Hepatocyte (in vitro differentiated cells): ENCODE measurements at places on chromosomes 4 and X. TPM values are rescaled to one million over a fixed set of nuclear protein-coding genes. Genes with fewer than 3 reads are reported as not detected.
A peak's percentile ranks its signal among the peaks of the same experiment; 100 is the strongest.

CENPC gene
- 19.7 and 20.8 TPM in 2 replicates for total RNA-seq

XAGE1B gene
- not detected in 2 replicates for total RNA-seq

ARL9 gene
- 1.4 TPM in 1 of 2 replicates, not detected in the other for total RNA-seq

DNA sequence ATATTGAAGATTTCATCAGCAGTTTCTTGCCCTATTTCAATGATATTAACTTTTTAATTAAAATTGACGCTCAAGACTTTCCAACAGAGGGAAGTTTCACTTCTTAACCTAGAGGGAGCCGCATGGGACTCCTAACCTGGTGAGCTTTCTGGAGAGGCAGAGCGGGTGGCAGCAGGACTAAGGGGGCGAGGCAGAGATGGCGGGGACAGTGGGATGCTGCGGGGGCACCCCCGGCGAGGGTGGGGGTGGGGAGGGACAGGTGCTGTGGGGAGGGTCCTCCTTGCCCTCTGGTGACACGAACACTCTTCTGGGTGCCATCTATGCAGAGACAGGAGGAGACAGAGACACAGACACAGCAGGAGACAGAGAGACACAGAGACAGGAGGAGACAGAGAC is 104.4 kb downstream of the ADRA2C start:
- no peaks in the 10 kb centered on the region for H3K36me3 ChIP-seq
- no peaks in the 10 kb centered on the region for H3K4me1 ChIP-seq
- H3K27me3 ChIP-seq: peaks cover 40% of the 10 kb centered on the region
- DNase-seq: no peak
- no peak overlapping the region for H3K4me3 ChIP-seq
- no peak overlapping the region for H3K27ac ChIP-seq

- no peak overlapping the region for H3K4me3 ChIP-seq
- no peaks in the 10 kb centered on the region for H3K27me3 ChIP-seq
- H3K4me1 ChIP-seq: peaks cover 6% of the 10 kb centered on the region
- H3K27ac ChIP-seq: no peak overlapping the region
- DNase-seq: no peak
- H3K36me3 ChIP-seq: no peaks in the 10 kb centered on the region
These were observed 35.8 kb downstream of the CASP3 start for GRCh38 chr4:184613405-184613804.

CXCL8 gene
- 32.5 and 43.9 TPM in 2 replicates for total RNA-seq

- no peaks in the 10 kb centered on the region for H3K36me3 ChIP-seq
- no peak for DNase-seq
- no peak overlapping the region for H3K27ac ChIP-seq
- no peaks in the 10 kb centered on the region for H3K4me1 ChIP-seq
- no peaks in the 10 kb centered on the region for H3K27me3 ChIP-seq
These were observed 109.9 kb downstream of the TLL1 start for GRCh38 chr4:165982934-165983333.

GABRB1 gene
- 2.8 and 4.9 TPM in 2 replicates for total RNA-seq

- H3K36me3 ChIP-seq: no peaks in the 10 kb centered on the region
- no peaks in the 10 kb centered on the region for H3K4me1 ChIP-seq
- no peak for DNase-seq
- H3K4me3 ChIP-seq: no peak overlapping the region
These were observed 69.4 kb downstream of the ARX start for GRCh38 chrX:24946369-24946768.

- no peaks in the 10 kb centered on the region for H3K4me1 ChIP-seq
- H3K36me3 ChIP-seq: no peaks in the 10 kb centered on the region
- no peaks in the 10 kb centered on the region for H3K27me3 ChIP-seq
- DNase-seq: no peak
- no peak overlapping the region for H3K4me3 ChIP-seq
- no peak overlapping the region for H3K27ac ChIP-seq
These were observed 30.6 kb upstream of the KIAA1210 start for GRCh38 chrX:119158226-119158625.

- H3K27me3 ChIP-seq: no peaks in the 10 kb centered on the region
- DNase-seq: no peak
- H3K36me3 ChIP-seq: no peaks in the 10 kb centered on the region
These were observed 1.5 kb upstream of the NEIL3 start for GRCh38 chr4:177308125-177308524.

IGBP1 gene
- 61.6 and 72.0 TPM in 2 replicates for total RNA-seq

NLRP2B gene
- not detected in 2 replicates for total RNA-seq

GRCh38 chrX:134024686-134025377 is 39.4 kb upstream of the GPC3 start:
- H3K27ac ChIP-seq: peak overlapping the region; percentile 54
- DNase-seq: no peak
- H3K27me3 ChIP-seq: no peaks in the 10 kb centered on the region
- no peak overlapping the region for H3K4me3 ChIP-seq

DNA sequence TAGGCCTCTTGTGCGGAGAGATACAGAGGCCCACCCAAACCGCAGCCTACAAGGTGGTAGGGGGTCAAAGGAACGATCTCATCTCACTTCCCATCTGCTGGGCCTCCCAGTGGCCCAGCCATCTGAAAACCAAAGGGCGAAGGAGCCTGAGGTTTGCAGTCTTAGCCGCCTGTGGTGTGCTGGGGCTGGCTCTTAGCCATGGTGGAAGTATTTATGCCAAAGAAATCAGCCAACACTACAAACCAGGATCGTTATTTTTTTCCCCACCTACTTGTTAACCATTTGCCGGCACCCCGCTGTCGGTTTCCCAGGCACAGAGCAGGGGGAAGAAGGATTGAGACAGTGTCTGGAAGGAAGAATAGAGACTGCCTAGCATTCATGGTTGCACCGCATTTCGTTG is 30.9 kb upstream of the CDKL5 start:
- no peaks in the 10 kb centered on the region for H3K4me1 ChIP-seq
- no peak overlapping the region for H3K27ac ChIP-seq
- no peak overlapping the region for H3K4me3 ChIP-seq
- H3K36me3 ChIP-seq: no peaks in the 10 kb centered on the region

DNA sequence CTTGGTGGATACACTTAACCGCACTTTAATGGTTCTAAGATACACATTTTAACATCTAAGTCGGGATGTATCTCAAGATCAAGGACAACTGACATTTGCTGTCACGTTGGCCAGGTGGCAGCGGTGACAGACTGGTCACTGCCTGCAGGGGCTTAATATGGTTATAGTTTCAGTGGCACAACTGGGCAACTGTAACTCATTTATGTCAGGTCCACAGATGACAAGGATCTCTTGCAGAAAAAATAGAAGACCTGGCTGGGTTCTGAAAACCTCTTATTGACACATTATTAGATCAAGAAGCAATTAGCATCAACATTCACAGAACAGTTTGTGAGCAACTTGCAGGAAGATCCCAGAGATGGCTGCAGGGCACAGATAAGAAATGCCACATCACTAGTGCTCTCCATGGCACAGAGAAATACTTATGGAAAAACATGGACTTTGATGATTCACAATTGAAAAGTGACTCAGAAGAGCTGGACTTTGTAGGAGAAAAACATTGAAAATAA is 99.6 kb upstream of the SORBS2 start:
- no peak overlapping the region for H3K4me3 ChIP-seq
- DNase-seq: no peak
- H3K27me3 ChIP-seq: no peaks in the 10 kb centered on the region

DNA sequence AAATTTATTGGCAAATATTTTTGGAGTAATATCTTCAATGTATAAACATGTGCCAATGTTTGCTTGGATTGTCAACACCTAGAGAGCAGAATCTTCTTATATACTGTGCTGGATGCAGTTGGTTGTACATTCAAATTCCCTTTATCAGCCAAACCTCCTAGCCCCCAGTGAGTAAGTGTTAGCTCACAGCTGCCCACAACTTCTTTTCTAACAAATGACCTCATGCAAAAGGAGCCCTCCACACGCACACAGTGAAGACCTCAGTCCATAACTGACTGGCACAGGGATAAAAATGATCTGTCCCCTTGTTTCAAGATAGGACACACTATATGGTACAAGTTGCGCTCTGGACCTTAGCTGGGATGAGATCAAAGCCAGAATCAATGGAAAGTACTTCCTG is 458.0 kb upstream of the NWD2 start:
- no peaks in the 10 kb centered on the region for H3K27me3 ChIP-seq
- DNase-seq: no peak
- H3K4me3 ChIP-seq: no peak overlapping the region
- no peak overlapping the region for H3K27ac ChIP-seq
- no peaks in the 10 kb centered on the region for H3K4me1 ChIP-seq

GRCh38 chrX:40108959-40109287 is 11.2 kb upstream of the BCOR start:
- peaks cover 44% of the 10 kb centered on the region for H3K4me1 ChIP-seq
- H3K4me3 ChIP-seq: peak overlapping the region; percentile 73
- H3K27ac ChIP-seq: peak overlapping the region; percentile 93
- no peaks in the 10 kb centered on the region for H3K36me3 ChIP-seq

DNA sequence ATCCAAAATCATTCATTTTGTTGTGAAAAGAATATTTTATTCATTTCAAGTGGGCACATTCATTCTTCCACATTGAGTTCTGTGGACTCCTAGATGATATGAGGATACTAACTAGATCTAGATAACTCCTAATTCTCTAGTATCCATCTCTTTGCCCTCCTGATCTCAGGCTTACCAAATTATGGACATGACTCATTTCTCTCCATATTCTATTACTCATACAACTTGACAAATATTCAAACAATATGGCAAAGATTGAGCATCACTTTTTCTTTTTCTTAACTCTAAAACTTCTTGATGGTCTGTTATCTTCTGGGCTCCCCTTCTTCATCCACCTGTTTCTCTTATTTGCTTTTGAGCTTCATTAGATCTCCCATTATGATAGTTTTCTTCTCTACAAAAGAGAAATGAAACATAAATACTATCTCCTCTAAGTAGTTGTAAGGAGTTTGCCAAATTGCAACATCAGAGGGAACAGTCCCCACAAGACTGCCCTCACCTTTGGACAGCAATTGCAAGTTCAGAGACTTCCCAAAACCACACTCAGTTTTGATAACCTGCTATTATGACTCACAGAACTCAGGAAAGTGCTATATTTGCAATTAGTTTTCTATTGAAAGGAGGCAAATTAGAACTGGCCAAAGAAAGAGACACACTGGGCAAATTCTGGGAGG is 422.9 kb downstream of the SPRY1 start:
- H3K4me3 ChIP-seq: no peak overlapping the region
- no peaks in the 10 kb centered on the region for H3K36me3 ChIP-seq
- no peak for DNase-seq
- H3K27me3 ChIP-seq: no peaks in the 10 kb centered on the region

GRCh38 chrX:80602036-80602860 is 182.0 kb downstream of the TENT5D start:
- no peaks in the 10 kb centered on the region for H3K27me3 ChIP-seq
- no peak for DNase-seq
- H3K27ac ChIP-seq: no peak overlapping the region
- no peaks in the 10 kb centered on the region for H3K36me3 ChIP-seq
- no peak overlapping the region for H3K4me3 ChIP-seq
- H3K4me1 ChIP-seq: no peaks in the 10 kb centered on the region

GRCh38 chr4:183444214-183445096 is at the start of gene CDKN2AIP:
Gene CDKN2AIP (plus strand): TSS chr4:183444636. CDS start chr4:183444798, 162 bp downstream.
- peak within 1 kb of the TSS; percentile 99 for H3K27ac ChIP-seq
- H3K4me3 ChIP-seq: peak within 1 kb of the TSS; percentile 80
- no peaks in the 10 kb centered on the region for H3K27me3 ChIP-seq
- H3K4me1 ChIP-seq: peaks cover 30% of the 10 kb centered on the region
- peak; percentile 96 for DNase-seq
- peaks cover 8% of the 10 kb centered on the region for H3K36me3 ChIP-seq

STPG2 gene
- total RNA-seq: 0.17 and 0.24 TPM in 2 replicates

DNA sequence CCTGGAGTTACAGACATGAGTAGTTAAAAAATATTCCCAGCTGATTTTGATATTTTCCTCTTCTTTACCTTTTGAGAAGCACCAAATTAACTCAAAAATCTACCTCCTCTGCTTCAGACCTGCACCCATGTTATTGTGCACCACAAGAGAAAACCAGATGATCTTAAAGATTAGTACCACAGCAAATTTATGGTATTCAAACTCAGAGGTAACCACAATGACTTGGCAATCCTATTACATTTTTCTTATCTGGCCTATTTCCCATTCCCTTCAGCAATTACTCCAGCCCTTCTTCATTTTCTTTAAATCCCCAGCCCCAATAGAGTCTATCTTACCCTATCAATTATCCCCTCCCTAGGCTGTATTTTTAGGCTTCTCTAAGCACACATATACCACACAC is 535.1 kb downstream of the FAT4 start:
- no peaks in the 10 kb centered on the region for H3K27me3 ChIP-seq
- no peak for DNase-seq
- no peaks in the 10 kb centered on the region for H3K4me1 ChIP-seq
- no peak overlapping the region for H3K27ac ChIP-seq
- H3K36me3 ChIP-seq: no peaks in the 10 kb centered on the region

GRCh38 chr4:153520801-153521329 is 54.7 kb downstream of the TMEM131L start:
- H3K4me3 ChIP-seq: no peak overlapping the region
- no peak for DNase-seq
- no peaks in the 10 kb centered on the region for H3K27me3 ChIP-seq
- no peak overlapping the region for H3K27ac ChIP-seq
- H3K36me3 ChIP-seq: no peaks in the 10 kb centered on the region
- H3K4me1 ChIP-seq: peaks cover 32% of the 10 kb centered on the region

- no peak overlapping the region for H3K27ac ChIP-seq
- no peaks in the 10 kb centered on the region for H3K4me1 ChIP-seq
- H3K36me3 ChIP-seq: no peaks in the 10 kb centered on the region
- H3K27me3 ChIP-seq: no peaks in the 10 kb centered on the region
These were observed 201.6 kb downstream of the QDPR start for GRCh38 chr4:17310269-17310652.

DNA sequence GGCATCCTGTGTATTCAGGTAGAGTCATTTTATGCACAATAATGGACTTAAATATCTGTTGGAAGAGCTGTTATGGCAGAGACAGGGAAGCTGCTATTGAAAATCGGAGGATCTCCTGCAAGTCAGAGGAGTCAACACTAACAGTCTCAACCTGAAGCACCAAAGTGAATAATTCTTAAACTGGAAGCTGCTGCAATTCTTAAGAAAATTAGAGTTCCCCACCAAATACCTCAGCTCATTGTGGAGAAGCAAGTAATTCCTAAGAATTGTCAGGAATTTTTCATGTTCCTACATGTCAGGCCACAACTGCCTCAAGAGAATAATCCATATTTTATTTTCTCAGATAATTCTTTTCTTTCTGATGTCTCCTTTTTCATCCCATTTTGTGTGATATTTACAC is 892.6 kb upstream of the LCORL start:
- no peak for DNase-seq
- no peaks in the 10 kb centered on the region for H3K4me1 ChIP-seq
- H3K4me3 ChIP-seq: no peak overlapping the region
- H3K27ac ChIP-seq: no peak overlapping the region

PCSK1N gene
- 39.0 and 45.8 TPM in 2 replicates for total RNA-seq

DNA sequence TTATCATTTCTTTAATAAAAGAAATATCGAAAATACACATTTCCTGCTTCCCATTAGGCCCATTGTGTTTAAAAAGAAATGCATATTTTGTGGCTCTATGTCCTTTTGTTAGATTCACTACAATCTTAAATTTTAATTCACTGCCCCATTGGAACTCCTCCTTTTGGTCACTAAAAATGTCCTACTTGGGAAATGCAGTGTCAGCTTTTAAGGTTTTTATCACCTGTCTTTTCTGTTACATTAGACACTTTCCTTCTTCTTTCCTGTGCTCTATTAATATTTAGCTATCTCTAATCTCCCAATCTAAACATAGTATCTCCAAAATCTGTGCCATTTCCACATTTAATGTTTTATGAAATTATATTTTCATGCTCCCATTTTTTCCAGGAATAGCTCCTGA is 164.9 kb upstream of the SPOCK3 start:
- H3K27ac ChIP-seq: no peak overlapping the region
- H3K36me3 ChIP-seq: no peaks in the 10 kb centered on the region
- no peak overlapping the region for H3K4me3 ChIP-seq
- DNase-seq: no peak
- H3K4me1 ChIP-seq: no peaks in the 10 kb centered on the region

- DNase-seq: peak; percentile 28
- no peaks in the 10 kb centered on the region for H3K4me1 ChIP-seq
- H3K27ac ChIP-seq: no peak overlapping the region
- no peak overlapping the region for H3K4me3 ChIP-seq
These were observed 124.0 kb upstream of the CLNK start for GRCh38 chr4:10808591-10808990.

ZMYM3 gene
- total RNA-seq: 25.0 and 26.2 TPM in 2 replicates
